Stimulated activated CD8-positive, alpha-beta memory T cell treated with anti-CD3 and anti-CD28 coated beads, Interleukin-4, amount 100 ng/mL, for 48 hours (primary cell): ENCODE measurements at places on chromosomes 3 and 15.

DNA sequence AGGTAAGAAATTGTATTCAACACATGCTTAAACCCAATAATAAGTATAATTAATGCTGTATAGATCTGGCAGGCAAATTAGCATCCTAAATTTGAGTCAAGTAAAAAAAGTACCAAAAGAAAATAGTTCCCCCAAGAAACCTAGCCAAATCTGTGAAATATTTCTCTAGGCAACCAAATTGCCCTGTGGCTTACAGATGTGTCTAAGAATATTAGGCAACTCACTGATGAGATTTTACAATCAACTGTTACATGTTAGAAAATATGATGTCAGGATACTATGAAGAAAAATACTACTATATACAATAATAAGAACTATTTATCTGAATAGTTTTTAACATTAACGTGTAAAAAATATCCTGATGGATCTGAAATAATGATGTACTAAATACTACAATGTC lies 397.1 kb downstream of the TIGIT start:
- DNase-seq: no peak

DNA sequence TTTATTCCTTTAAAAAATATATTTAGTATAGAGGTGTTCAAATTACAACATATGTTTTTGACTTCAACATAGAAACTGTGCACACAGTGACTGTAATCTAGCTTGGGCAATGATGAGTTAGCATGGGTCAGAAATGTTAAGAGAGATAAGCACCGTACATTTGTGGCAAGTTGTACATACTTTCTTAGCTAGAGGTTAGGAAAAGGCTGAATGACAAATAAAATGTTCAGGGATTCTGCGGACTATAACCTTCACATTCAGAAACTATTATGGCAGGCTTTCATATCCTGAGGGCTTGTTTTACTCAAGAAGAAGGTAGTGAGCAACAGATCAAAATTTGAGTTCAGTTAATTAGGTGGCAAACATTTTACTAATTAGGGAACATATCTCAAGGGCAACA lies 379.7 kb upstream of the EPHA6 start:
- DNase-seq: no peak

DNA sequence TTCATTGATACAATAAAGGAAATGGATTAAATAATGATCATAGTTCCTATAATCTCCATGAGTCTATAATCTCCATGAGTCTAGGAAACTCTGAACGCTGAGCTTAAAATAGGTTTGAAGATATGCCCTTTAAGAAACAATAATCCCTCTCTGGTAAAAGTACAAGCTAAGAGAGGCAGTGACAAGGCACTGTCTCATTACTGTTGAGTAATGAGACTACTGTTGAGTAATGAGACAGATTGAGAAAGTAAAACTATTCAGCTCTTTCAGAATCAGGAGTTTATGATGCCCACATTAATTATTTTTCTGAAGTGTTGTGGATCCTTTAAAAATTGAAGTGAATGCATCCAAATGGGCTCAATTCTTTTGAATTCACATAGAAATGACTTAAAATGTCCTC lies 235.5 kb upstream of the THRB start:
- DNase-seq: no peak

- DNase-seq: peak; percentile 54
Observed at GRCh38 chr3:34683851-34684250, 885.4 kb downstream of the PDCD6IP start.

DNA sequence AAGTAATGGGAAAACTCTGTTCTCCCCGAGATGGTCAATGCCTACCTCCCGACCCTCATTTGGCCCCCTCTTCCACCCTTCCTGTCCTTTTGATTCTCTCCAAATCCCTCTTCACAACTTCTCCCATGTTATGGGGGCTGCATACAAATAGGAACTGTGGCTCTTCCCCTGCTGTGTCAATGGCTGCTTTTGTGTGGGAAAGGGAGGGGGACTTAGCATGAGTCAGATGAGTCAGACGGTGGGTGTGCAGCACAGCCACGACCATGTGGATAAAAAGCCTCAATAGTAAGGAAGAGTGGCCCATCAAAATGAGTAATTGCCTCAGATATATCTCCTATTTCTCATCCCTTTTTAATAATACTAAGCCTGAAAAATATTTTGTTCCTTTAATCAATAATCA lies 31.9 kb downstream of the SPATA16 start:
- no peak for DNase-seq

DNA sequence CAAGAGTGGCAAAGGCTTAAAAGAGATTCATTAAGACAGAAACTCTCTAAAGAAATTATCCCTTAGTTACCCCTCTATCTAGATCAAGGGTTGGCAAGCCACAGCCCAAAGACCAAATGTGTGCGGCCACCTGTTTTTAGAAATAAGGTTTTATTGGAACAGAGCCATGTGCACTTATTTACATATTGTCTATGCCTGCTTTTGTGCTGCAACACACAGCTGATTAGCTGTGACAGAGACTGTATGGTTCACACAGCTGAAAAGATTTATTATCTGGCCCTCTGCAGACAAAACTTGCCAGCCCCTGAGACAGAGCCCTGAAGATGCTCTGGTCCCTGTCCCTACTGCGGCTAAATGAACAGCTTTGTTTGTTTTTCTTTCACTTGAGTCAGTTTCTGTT lies 88.1 kb downstream of the ADAMTS9 start:
- DNase-seq: no peak

GRCh38 chr3:23203708-23204330 lies 692 bp downstream of the UBE2E2 start:
- peak; percentile 37 for DNase-seq

GRCh38 chr3:120144267-120144666 lies 50.0 kb upstream of the GSK3B start:
- DNase-seq: no peak

GRCh38 chr3:166060789-166061479 lies 223.7 kb upstream of the BCHE start:
- DNase-seq: no peak

DNA sequence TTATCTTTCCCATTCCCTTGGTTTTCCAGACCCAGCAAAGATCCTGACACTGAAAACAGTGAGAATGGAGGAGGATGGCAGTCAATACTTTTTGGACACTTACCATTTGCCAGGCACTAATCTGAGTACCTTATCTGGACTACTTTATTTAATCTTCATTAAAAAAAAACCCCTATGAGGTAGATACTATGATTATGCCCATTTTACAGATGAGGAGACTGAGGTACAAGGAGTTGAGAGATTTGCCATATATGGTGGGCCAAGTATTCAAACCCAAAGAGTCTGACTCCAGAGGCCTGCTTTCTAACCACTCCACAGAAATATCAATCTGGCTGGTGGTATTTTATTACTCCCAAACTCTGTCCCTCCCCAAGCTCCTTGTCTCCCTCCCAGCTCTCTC lies 19.6 kb downstream of the HCN4 start:
- DNase-seq: no peak

GRCh38 chr3:121750087-121750415 lies 510 bp upstream of the GOLGB1 start:
- no peak for DNase-seq

GRCh38 chr3:151871639-151872468 lies 1.6 kb upstream of the SUCNR1 start:
- no peak for DNase-seq

- peak; percentile 54 for DNase-seq
Observed at GRCh38 chr3:128863560-128863959, 15.9 kb upstream of the ACAD9 start.

DNA sequence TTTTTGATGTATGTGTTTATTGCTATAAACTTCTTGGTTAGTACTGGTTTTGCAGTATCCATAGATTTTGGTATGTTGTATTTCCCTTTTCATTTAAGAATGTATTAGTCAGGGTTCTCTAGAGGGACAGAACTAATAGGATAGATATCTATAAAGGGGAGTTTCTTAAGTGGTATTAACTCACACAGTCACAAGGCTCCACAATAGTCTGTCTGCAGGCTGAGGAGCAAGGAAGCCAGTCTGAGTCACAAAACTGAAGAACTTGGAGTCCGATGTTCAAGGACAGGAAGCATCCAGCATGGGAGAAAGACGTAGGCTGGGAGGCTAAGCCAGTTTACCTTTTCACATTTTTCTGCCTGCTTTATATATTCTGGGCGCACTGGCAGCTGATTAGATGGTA lies 8.4 kb downstream of the ARL6 start:
- DNase-seq: no peak

GRCh38 chr3:16720367-16720940 lies 115.2 kb upstream of the DAZL start:
- DNase-seq: no peak

DNA sequence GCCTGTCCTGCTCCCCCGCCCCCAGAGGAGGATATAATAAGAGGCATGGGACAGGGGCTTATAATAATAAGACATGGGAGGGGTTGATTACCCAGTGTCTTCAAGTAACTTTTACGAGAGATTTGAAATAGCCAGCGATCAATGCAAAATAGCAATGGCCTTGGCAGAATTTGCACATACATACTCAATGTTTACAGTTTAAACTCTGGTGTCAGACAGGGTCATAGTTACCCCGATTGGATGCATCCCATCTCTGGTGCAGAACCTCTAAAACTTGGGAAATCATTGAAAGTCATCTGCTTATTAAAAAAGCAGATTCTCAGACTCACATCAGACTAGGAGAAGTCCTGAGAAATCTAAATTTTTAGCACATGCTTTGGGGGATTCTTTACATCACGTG lies 61.0 kb downstream of the TRAK1 start:
- DNase-seq: no peak

- DNase-seq: no peak
Observed at GRCh38 chr3:29463304-29463703, 182.4 kb downstream of the RBMS3 start.
